Tongue (tissue), 3 donors: ENCODE measurements at places on chromosomes 7 and 10. TPM values are rescaled to one million over a fixed set of nuclear protein-coding genes. Genes with fewer than 3 reads are reported as not detected.

GRCh38 chr10:69327463-69328379 is 49.4 kb downstream of the HK1 start:
- DNase-seq: peak; percentile 76

GRCh38 chr10:94496646-94497045 is 48.9 kb upstream of the HELLS start:
- no peak for DNase-seq

GRCh38 chr10:51080311-51081006 is 6.2 kb downstream of the PRKG1 start:
- DNase-seq: no peak

- no peak for DNase-seq
These were observed 12.7 kb upstream of the HECW1 start for GRCh38 chr7:43099750-43100149.

PCLO gene
- 2.7 TPM for total RNA-seq

GJD4 gene
- total RNA-seq: 0.21 TPM

SVIL gene
- total RNA-seq: 424 TPM
